Stimulated activated memory B cell treated with anti-CD40 and anti-IgM and Interleukin-4, amounts not matched to agents 10 μg/mL and 1 μg/mL and 100 μg/mL, for 72 hours (primary cell): ENCODE measurements at places on chromosomes 2 and 18.

DNA sequence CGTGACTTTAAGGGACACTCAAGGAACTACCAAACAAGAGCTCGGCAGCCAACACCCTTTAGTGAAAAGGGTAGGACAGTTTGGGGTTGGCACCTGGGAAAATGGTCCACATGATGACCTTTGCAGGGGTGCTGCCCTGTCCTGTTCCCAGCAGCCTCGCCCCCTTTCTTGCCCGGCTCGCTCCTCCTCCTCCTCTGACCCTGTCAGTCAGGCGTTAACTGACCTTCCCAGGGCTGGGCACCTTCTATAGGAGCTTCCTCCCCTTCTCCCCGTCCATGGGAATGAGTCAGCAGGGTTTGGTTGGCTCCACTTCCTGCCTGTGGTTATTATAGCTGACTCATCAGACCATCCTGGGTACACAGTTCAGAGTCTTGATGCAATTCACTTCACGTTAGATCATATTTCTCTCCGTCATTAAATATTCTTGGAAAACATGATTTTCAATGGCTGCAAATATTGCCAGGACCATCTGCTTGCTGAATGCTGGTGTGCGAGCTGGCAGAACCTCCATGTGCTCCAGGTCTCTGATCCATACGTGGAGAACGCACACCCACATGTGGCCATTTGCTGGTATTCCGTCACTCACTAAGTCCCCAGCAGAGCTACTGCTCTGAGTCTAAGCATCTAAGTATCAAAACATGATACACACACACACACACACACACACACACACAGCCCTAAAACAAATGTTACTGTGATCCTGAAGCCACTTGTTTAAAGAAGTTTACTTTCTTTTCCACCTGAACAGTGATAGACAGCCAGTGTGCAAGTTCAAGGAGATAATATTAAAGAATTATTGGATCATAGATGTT lies 185.0 kb downstream of the ANAPC1 start:
- ATAC-seq, result peak; percentile 65

DNA sequence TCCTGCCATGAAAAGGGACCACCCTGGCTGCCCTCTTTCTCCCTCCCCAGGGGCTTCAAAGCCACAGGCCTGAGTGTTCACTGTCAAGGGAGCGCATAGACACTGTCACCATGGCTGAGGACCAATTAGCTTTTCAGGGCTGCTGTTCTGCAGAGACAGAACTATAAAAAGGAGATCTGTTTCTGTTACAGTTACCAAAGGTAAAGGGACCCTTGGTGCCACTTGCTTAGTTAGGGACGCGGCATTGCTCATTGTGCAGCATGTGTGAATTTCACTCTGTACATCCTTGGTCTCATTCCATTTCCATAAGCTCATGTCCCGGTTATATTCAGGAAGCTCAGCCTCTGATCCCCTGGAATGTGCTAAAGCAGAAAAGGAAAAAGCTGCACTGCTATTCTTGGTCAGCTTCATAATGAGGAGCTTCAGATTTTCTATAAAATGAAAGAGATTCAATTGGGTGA lies 55.5 kb upstream of the RNF152 start:
- no peak for ATAC-seq

GRCh38 chr18:49709347-49709690 lies 104.0 kb downstream of the ACAA2 start:
- no peak for ATAC-seq

GRCh38 chr18:9666548-9666947 lies 41.6 kb upstream of the RAB31 start:
- ATAC-seq, result no peak

- no peak for ATAC-seq
Measured at GRCh38 chr18:41917181-41917580, 37.9 kb upstream of the PIK3C3 start.
